ENCODE measurements at places on chromosomes 1 and 21.

GRCh38 chr1:36626435-36626834 is 143.7 kb upstream of the CSF3R start:
- DNase-seq, result no peak

DNA sequence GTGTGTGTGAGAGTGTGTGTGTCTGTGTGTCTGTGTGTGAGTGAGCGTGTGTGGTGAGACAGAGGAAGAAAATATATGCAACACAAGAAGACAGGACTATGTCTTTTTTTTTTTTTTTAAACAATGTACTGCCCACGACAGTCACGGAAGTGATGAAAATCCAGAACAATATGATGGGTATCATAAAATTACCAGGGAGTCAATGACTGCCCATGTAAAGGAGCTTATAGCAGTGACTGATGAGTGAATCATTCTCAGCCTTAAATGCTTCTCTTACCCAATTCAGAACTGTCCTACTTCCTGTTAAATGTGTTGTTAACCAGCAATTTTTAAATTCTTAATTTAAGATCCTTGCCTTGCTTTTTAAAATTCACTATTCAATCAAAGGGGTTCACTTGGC is 46.6 kb downstream of the RGS7 start:
- no peak for DNase-seq

GRCh38 chr1:19735440-19736127 is 64.1 kb downstream of the TMCO4 start:
- DNase-seq, result no peak

- DNase-seq, result no peak
Observed at GRCh38 chr1:158005224-158005623, 11.8 kb downstream of the KIRREL1 start.

DNA sequence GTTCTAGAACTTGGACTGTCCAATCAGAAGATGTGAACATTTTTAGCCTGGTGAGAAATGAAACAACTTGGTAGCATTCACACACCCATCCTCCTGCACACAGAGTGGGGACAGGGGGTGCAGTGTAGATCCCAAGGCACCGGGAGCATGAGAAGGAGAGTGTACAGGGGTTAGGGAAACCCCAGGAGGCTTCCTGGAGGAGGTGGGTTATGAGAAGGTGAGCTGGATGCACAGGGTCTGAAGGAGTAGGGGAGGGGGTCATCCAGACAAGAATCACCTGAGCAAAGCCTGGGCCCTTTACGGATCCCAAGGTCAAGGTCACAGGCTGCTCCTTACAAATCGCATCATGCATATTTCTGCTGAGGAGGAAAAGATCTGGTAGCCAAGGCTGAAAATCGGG is 117.5 kb upstream of the TMPRSS2 start:
- DNase-seq, result no peak

GRCh38 chr1:157944663-157945280 is 48.7 kb upstream of the KIRREL1 start:
- no peak for DNase-seq

- DNase-seq, result peak; percentile 77
Observed at GRCh38 chr1:26275580-26276431, 4.1 kb upstream of the SH3BGRL3 start.

DNA sequence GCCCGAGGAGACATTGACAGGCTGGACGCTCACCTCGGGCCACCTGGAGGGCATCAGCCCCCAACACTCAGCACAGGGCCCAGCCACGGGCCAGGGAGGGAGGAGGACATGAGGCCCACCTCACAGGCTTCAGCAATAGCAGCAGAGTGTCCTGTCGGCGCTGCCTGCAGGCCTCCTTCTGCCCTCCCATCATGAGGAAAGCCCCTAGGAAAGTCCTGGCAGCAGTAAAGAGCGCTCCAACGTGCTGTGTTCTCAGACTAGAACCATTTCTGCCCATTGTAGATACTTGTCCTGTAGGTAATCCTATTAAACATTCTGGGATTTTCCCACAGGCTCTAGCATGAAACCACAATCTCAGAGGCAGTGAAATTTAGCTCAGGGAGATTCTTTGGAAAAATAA is 62.0 kb upstream of the GALNT2 start:
- no peak for DNase-seq

DNA sequence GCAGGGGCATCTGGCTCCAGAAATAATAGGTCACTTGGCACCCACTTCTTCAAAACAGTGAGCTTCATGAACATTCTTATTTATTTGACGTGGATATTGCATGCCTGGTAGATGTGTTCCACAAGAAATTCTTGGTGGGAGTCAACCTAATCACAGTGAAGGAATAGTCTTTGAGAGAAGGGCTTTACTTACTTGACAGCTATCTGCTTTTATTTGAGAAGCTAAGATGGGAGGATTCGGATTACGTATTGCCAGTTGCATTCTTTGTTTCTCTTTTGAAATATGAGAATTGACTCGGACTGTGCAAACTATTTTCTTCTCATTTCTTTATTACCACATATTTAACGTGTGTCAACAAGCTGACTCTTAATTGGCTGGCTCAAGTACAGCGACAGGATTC is 117.2 kb downstream of the FASLG start:
- DNase-seq, result no peak

DNA sequence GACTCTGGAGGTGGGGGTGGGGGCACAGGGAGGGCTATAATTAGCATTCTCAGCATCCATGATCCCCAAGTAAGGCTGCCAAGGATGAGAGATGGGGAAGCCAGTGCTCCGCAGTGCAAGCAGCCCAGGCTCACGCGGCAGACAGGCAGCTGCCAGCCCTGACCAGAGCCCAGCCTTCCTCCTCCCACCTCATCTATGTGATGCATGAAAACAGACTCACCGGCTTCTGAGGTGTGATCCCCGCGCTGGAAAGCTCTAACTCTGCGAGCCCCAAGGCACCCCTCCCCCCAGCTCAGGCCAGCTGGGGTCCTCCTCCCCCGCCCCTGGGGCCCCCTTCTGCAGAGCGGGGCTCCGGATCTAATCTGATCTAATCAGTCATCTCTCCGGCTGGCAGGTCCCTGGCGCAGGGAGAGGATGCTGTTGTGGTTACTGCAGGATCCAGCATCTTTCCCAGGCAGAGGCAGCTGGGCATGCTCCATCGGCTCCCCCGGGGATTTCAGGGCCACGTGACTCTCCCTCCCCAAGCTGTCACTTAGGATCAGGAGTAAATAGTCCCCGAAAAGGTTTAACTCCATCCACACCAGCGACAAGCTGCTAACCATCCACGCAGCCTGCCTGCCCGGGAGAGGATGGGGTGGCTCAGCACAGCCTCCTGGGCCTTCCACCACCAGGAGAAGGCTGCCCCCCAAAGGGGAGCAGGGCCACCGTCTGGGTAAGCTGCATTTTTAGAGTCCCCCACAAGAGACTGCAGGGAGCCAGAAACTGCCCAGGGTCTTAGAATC is at the start of gene PLEKHA6:
Gene PLEKHA6, minus strand, starts transcription at position 456 of the 782 bp plus-strand sequence. CDS start 86,202 bp downstream, outside the sequence.
- no peak for DNase-seq

- no peak for DNase-seq
Observed at GRCh38 chr1:192978195-192978710, 80.9 kb downstream of the UCHL5 start.

DNA sequence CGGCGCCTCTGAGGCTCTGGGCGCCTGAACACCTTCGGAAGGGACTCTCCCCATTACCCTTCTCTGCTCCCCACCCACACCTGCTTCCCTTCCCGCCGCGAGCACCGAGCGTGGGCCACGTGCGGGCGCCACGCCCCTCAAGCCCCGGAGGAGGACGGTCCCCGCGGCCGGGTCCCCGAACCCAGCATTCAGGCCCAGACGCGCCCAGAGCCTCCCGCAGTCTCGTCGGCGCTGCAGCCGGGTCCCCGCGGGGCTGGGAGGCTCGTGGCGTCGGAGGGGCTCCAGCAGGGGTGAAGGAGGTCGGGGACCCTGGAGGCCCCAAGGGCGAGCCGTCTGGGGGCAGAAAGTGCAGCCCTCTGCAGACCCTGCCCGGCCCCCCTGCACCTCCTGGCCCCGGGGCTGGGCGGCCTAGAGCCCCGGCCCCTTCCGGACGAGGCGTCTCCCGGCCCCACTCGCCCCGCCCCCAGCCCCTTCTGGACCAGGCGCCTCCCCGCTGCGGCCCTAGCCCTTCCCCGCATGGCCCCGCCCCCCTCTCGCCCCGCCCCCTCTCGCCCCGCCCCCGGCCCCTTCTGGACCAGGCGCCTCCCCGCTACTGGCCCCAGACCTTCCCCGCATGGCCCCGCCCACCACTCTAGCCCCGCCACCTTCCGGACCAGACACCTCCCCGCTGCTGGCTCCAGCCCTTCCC is 378 bp upstream of the SMIM1 start:
- DNase-seq, result peak; percentile 82

GRCh38 chr1:220734571-220735326 is 13.4 kb upstream of the MTARC2 start:
- DNase-seq, result no peak

GRCh38 chr1:179761296-179761695 is 18.2 kb downstream of the FAM163A start:
- no peak for DNase-seq

DNA sequence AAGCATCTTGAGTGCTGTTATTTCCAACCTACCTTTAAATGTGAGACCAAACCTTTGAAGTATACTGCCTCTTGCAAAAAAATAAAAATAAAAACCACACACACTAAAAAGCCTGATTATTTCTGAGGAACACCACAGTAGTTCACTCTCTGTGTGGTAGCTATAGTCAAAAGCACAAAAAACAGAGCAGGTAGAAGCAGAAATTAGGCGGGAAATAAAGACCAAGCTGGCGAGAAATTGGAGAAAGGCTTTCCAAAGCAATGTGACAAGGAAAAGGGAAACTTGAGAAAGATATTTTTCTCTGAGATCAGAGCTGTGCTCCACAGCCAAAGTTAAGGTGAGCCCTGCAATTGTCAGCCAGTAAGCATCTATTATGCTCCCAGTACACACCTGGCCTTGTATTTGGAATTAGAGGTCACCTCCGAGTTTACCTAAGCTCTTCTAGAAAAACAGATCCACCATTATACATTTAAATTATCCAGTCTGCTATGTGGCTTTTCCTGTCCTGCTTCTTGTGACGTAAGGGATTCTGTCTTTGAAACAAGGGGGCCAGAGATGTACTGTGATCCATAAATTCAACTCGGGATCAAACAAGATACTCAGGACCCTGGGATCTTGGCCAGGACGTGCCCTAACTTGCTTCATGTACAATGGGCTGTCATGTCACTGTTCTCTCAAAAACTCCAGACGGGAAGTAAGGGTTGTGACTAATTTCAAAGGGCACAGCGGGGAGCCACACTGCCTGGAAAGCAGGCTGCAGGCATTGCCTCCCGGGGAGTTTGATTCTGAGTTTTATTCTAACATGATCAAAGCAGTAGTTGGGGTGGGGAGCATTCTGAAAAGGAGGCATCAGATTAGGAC is 39.8 kb upstream of the RAB4A start:
- DNase-seq, result no peak

DNA sequence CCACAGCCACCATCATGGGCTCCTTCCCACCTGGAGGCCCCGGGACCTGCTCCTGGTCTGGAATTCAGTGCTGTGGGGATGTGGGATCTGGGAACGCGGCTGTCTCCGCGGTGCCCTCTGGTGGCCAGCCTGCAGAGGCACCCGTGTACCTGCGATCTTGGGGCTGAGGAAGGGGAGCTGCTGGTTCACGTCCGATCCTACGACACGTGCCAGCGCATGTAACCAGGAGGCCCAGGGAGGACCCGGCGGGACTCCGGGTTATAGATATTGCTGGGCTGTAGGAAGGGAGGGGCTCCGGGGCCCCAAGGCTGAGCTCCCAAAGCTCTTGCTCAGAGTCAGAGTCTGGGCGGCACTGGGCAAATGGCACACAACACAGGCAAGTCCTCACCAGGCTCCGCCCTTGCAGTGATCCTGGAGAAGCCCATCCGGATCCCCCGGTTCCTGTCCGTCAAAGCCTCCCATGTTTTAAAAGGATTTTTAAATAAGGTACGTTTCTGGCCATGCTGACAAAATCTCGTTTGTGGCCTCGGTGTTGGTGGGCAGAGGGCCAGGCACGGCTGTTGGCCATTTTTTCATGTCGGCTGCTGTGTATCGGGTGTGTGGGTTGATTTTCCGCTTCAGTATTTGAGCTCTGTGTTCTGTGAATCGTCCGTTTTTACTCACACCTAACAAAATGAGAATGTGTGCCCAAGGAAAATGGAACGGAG is 20.1 kb downstream of the FAAP20 start:
- no peak for DNase-seq

DNA sequence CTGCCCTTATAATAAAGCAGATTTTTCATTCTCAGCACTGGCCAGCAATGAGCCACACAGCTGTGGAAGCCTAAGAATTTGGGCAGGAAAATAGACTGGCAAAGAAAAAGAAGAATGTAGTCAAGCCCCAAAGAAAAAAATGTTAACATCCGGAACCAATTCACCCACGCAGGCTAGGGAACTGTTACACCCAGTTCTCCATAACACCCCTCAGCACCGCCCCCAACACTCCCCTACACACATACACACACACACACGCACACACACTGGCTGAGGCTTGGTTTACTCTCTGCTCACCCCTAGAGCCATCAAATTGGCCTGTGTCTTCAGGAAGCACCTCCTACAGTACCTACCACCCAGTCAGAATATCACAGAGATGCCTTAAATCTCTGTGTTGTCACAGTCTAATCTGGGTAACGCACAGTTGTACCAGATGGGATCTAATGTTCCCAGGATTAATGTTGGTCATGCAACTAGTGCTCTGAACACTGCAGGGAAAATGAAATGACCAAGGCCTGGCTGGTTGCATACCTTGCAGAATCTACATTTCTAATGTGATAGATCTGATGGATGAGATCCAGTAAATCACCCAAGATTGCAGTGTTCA is 14.5 kb downstream of the TBX15 start:
- DNase-seq, result no peak
